ENCODE measurements at places on chromosomes 1 and 21.
A peak's percentile ranks its signal among the peaks of the same experiment; 100 is the strongest.

GRCh38 chr1:156525071-156525501 is 24.5 kb upstream of the MEF2D start:
- no peak for DNase-seq

- no peak for DNase-seq
These were observed 4.2 kb upstream of the C1orf174 start for GRCh38 chr1:3904006-3904842.

GRCh38 chr1:52032785-52033131 is 852 bp downstream of the KTI12 start:
- no peak for DNase-seq

DNA sequence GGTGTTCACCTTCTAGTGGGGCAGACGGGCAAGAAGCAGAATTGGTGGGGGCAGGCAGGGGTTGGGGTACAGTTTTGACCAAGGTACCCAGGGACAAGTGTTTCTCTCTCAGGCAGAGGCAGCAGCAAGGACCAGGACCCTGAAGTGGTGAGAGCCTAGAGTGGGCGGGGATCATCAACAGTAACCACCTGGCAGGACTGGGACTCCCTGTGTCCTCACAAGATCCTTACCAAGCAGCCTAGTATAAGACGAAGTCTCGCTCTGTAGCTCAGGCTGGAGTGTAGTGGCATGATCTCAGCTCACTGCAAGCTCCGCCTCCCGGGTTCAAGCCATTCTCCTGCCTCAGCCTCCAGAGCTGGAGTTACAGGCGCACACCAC is 3.2 kb upstream of the NADK start:
- no peak for DNase-seq

GRCh38 chr1:155241841-155242264 is 13.4 kb downstream of the ENTREP3 start:
- no peak for DNase-seq

- DNase-seq = no peak
These were observed 37.7 kb upstream of the MAP10 start for GRCh38 chr1:232767305-232768074.

GRCh38 chr1:116309090-116309870 is 63.8 kb upstream of the ATP1A1 start:
- DNase-seq = no peak

GRCh38 chr1:225977937-225978748 is 21.0 kb downstream of the SDE2 start:
- peak; percentile 19 for DNase-seq

DNA sequence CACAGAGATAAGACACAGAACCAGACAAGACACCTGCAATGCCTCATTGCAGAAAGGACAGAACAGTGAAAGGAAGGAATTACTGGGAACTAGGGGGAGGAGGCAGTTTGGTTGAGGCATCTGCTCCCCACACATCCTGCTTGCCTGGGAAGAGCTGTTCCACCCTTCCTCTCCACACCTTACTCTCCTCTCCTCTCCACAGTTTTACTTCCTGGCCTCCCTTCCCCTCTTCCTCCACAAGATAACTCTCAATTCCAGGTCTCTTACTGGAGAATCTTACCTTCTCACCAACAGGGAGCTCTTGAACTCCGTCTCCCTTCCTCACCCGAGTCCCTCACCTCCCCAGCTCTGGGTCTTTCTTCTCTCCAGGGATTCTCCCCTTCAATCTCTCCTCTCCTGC is 2.1 kb downstream of the ELOVL1 start:
- no peak for DNase-seq

DNA sequence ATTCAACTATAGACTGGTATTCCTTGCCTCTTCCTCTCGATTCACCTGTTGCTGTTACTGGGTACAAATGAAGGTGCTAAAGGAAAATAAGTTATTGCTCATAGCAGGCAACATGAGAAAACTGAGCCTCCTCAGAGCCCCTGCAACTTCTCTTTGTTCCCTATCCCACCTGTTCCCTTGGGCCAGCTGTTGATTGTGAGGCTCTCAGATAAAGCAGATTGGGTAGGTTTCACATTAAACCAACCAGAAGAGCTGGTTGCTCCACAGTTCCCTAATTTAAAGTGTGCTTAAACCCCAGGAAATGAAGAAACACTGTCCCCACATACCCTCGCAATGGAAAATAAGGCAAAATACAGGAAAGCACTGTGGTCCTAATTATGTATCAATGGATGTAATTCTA is 4.8 kb downstream of the DEDD start:
- no peak for DNase-seq

- DNase-seq = peak; percentile 11
These were observed 1.7 kb downstream of the TOR1AIP1 start for GRCh38 chr1:179883745-179884138.

DNA sequence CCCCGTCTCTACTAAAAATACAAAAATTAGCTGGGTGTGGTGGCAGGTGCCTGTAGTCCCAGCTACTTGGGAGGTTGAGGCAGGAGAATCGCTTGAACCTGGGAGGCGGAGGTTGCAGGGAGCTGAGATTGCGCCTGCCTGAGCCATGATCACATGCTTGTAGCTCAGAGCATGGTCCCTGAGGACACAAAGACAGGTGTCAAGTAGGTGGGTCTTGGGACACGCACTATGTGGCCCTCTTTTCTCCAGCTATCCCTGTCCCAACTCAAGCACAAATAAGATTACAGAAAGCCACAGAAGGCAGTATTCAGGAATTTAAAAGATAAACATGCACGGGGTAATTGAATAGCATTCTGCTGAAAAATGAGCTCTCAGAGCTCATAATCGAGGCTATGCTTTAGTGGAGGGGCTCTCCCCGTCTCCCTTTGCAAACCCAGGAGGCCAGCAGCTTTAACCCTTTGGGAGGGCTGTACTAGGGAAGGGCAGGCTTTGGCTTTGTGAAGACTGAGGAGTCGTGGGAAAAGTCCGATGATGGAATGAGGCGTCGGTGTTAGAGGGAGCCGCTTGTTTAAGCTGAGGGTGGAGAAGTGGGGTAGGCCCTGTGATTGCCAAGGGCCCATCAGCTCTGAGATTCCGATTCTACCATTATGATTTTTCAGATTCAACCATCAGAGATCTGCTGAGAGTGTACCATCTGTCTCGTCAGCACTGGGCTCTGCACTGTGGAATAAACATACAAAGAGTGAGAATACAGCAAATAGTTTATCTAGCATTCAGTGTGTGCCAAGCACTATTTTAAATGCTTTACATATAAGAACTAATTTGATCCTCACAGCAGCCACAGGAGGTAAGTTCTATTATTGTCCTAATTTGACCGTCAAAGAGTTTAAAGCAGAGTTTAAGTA is 59.7 kb upstream of the CD34 start:
- no peak for DNase-seq

GRCh38 chr1:92790867-92791266 is 6.0 kb upstream of the EVI5 start:
- no peak for DNase-seq

- no peak for DNase-seq
These were observed 501 bp upstream of the MRAP start for GRCh38 chr21:32298148-32298559.

DNA sequence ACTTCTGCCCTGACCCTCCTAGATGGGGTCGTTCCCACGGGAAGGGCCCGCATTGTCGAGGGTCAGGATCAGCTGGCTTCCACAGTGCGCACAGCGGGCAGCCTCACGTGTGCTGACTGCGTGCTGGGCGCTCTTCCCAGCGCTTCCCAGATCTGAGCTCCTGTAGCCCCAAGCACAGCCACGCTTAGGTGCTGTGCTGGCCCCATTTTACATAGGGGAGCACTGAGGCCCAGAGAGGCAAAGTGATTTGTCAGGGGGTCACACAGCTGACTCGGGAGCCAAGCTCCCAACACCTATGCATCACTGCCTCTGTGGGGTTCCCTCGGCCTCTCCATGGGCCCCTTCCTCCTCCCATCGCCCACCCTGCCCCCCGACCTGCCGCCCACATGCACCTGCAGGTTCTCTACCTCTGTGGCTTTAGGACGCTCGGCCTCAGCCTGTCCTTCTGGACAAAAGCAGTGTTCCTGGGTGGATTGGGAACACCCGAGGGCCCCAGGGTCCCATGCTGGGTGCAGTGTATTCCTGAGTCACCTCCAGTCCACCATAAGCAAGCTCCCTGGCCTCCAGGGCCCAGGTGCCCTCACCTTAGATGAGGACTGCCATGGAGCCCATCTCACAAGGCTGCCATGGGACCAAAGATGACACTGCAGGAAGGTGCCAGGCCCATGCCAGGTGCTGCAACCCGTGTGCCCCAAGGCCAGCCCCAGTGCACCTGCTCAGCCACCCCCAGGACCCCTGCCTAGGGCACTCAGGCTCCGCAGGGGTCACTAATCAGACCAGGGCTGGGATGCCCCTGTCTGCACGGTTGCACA is 23.3 kb downstream of the TFF3 start:
- no peak for DNase-seq

GRCh38 chr1:67429011-67429527 is 1.1 kb downstream of the SERBP1 start:
- peak; percentile 5 for DNase-seq

DNA sequence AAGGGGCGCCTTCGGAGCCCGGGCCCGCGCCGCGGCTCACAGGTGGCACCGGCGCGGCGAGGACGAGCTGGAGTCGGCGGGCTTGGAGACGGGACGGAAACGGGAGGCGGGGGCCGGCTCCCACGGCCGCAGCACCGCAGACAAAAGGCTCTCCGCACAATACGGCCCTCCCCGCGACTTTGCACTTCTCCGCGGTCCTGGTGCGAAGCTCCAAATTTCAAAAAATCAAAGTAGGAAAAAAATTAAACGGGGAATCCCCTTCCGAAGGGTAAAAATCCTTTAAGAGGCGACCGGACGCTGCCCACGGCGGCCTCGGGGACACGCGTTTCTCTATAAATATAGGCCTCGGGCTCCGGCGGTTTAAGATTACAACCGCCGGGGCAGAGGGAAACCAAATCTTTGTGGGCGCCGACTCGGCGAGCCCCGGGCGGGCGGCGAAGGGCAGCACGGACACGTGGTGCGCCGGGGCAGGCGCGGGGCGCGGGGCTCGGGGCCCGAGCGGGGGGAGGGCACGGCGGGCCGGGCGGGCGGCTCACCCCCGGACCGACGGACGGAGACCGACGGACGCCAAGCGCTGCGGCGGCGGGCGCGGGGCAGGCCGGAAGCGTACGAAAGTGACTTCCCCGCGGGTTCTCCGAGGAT is 453 bp downstream of the PABPC4 start:
- no peak for DNase-seq

DNA sequence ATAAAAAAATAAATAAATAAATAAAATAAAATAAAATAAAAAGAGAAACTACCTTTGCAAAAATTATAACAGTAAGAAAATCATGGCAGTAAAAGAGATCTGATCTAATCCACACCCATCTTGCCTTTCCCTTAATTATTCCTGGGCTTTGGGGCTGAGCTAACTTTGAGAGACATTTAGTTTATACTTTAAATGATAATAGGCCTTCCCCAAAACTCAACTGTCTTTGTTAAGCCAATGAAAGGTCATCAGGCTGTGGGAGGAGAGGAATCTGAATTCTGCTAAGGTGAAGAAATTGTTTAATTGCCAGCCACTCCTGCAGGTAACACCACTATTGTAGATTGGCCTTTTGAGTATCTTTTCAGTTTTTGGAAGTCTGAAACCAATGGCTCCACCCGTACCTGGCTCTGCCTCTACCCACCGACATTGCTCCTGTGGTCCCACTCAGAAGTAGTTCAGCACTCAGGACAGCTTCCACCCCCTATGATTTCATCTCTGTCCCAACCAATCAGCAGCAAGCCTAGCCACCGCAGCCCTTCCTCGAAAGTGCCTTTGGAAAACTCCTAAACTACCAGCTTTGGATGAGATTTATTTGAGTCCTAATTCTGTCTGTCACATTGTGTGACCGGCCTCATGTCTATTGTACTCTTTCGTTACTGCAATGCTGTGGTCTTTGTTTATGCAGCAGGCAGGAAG is 23.0 kb upstream of the PNRC2 start:
- DNase-seq = no peak

GRCh38 chr1:84382127-84382526 is 16.2 kb upstream of the DNASE2B start:
- no peak for DNase-seq

GRCh38 chr1:51990478-51990965 is at the start of gene RAB3B:
RAB3B (minus strand) TSS chr1:51990700; CDS start chr1:51977117, 13,583 bp downstream.
- peak; percentile 65 for DNase-seq

DNA sequence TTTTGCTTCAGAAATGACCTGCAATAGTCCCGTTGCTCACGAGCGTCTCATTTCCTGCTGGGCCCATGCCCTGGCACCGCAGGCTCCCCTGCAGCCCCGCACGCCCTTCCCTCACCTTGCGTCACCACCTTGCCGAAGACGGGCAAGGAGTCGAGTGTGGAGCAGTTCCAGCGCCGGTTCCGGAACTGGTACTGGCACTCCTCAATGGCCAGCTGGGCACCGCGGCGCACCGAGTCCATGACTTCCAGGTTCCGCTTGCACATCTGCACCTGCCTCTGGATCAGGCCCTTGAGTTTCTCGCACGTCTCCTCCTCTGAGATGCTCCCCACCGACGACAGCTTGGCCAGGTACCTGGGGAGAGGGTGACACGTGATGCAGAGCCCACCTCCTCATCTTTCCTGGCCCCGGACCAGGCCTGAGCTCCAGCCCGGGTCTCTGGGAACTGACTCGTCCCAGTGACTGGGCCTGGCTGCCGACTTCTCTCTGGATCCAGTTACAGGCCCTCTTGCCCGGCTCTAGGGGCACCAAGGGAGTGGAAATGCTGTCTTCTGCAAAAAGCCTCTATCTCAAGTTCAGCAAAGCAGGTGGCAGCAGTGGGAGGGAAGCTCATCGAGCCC is 13.3 kb downstream of the WNT4 start:
- DNase-seq = no peak

GRCh38 chr1:214808845-214809460 is 206.0 kb downstream of the CENPF start:
- DNase-seq = no peak

DNA sequence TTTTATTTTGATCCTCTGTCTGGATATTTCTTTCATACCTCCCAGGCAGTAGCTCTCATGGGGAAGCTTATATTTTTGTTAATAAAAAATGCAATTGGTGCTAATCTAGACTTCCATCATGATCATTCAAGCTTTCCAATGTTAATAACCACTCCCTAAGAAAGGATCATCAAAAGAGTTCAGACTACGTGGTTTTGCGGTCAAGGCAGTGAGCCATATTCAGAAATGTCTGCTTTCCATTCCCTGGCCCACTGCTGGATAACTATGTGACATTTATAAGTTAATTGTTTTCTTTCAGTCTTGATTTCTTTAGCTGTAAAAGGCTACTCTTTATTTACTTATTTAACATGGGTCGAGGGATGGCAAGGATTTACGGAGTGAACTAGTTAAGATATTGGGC is 414.6 kb downstream of the LMO4 start:
- DNase-seq = no peak

DNA sequence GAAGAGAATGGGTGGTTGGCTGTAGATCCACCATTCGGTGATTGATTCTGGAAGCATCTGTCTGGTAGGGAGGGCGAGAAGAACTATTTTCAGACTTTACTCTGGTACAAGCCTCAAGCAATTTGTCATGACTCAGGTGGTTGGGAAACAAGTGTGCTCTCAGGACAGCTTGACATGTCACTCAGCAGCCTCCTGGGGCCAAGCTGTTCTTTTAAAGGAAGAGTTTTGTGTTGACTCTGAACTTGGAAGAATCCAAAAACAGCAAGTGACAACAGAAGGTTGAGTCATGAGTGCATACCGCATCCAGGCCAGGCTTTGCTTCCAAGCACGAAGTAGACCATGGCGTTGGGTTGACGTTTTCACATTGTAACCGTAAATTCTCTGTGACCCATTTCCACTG is 65.9 kb downstream of the CLIC6 start:
- no peak for DNase-seq
